ENCODE measurements at places on chromosomes 7 and 10. TPM values are rescaled to one million over a fixed set of nuclear protein-coding genes. Genes with fewer than 3 reads are reported as not detected.

Gene SFTPA1
- total RNA-seq, result not detected

Gene ANKRD7
- 0.74 TPM for total RNA-seq

Gene FERD3L
- not detected for total RNA-seq

Gene ZSCAN25
- 32.4 TPM for total RNA-seq

Gene EPDR1
- total RNA-seq, result 2.6 TPM

Measured in activated T-cell treated with anti-CD3 and anti-CD28 coated beads, Interleukin-2, amount 50 U/mL, for 72 hours (primary cell).